Uterine smooth muscle cell (primary cell): ENCODE measurements at places on chromosomes 1 and 21. TPM values are rescaled to one million over a fixed set of nuclear protein-coding genes. Genes with fewer than 3 reads are reported as not detected.

The IL22RA1 gene
- total RNA-seq = under 0.01 and 0.12 TPM in 2 replicates

The ATP5PO gene
- 164 and 168 TPM in 2 replicates for total RNA-seq

The GCSAML gene
- under 0.01 TPM in 1 of 2 replicates, not detected in the other for total RNA-seq

The ESRRG gene
- total RNA-seq = 0.12 and 0.22 TPM in 2 replicates

The OR14K1 gene
- not detected in 2 replicates for total RNA-seq
